Cardiac septum (tissue), 1 donor: ENCODE measurements at places on chromosomes 5 and 9.

- DNase-seq: no peak
These were observed 266.8 kb upstream of the ACTBL2 start for GRCh38 chr5:57749396-57749795.

- DNase-seq: peak; percentile 85
These were observed 161.6 kb downstream of the COL23A1 start for GRCh38 chr5:178428341-178429155.

GRCh38 chr5:109191153-109191558, 218.6 kb downstream of the PJA2 start:
- DNase-seq: no peak

DNA sequence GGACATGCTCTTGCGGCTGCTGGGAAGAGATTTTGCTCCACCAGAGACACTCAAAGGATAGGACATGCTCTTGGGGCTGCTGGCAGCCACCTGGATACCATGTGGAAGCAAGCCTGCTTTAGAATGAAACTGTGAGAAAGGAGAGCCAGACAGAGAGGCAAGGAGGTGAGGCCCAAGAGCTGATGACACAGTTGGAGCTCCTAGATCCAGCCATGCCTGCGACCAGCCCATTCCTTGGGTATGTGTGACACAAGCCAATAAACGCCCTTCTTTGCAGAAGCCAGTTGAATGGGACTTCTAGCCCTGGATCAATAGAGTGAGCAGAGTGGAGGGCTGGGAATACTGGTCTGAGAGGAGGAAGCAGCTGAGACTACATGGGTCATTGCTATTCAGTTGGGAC, 69.6 kb downstream of the SMIM23 start:
- DNase-seq: no peak

DNA sequence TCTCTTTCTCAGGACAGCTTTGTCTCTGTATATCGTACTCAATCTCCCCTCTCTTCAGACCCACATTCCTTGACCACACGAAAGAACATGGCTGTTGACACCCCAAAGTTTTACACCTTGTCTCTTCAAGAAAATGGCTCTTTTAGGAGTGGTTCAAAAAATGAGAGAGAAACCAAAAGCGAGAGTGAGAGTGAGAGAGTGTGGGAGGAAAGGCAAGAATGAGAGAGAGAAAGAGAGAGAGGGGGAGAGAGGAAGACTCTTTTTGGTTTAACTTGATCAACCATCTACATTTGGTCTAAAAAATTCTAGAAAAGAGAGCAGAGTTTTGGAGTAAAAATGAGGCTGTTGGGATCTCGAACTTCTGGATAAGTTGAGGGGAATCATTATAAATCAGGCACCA, 581.8 kb upstream of the WWC1 start:
- no peak for DNase-seq

GRCh38 chr9:16243798-16244197, 626.7 kb downstream of the BNC2 start:
- no peak for DNase-seq

DNA sequence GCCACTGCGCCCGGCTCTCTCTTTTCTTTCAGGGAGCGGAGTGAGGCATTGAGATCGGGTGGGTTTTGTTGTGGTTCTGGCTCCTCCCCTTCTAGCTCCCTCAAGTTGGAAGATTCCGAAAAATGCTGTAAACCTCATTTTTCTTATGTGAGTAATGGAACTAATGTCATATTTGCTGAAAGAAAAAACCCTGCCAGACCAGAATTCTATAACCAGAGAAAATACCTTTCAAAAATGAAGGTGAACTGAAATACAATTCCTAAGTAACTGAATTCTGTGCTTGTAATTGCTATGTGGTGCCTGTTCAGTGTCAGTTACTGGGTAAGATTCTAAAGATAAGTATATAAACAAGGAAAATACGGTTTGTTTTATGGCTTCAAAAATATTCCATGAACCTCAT, 30.9 kb upstream of the CDK20 start:
- no peak for DNase-seq
